ENCODE measurements at places on chromosomes 2 and 18.

DNA sequence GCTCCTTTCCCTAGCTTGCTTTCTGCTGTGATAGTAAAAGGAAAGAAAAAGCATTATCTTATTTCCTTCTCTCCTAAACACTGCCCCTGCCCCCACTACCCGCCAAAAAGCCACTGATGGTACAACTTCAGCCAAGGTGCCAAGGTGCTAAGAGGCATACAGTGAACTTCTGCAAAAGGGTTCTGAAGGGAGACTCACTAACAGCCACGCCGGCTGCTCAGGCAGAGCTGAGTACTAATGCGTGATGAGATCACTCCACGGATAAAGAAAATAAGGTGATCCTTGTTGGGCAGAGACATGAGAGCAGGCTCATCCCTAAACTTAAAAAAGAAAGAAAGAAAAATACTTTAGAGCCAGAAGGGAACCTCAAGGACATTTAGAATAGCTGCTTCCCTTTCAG is 60.5 kb upstream of the PXDN start:
- DNase-seq, result no peak

GRCh38 chr18:56460581-56460980 is 177.8 kb downstream of the TXNL1 start:
- no peak for DNase-seq

- DNase-seq, result no peak
Measured at GRCh38 chr2:226643946-226644282, 155.7 kb downstream of the IRS1 start.

GRCh38 chr2:174846941-174847938 is 83.0 kb upstream of the CHRNA1 start:
- no peak for DNase-seq

GRCh38 chr18:26477828-26478466 is 70.4 kb downstream of the KCTD1 start:
- no peak for DNase-seq

DNA sequence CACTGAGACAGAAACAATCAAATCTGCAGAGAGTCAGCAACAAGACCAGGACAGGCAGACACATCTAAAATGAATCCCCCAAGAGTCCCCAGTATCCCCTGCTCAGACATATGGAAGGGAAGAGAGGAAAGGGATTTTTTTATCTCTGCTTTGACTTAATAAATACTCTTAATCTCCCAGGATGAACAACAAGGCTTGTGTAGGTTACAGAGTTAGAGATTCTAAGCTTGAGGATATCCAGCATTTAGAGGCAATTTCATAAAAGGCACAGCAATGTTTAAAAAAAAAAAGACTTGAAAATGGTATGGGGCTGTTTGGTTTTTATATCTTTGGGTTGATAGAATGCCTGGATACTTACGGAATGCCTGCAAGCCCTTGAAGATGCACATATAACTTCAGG is 199.9 kb downstream of the ARL4C start:
- DNase-seq, result no peak

DNA sequence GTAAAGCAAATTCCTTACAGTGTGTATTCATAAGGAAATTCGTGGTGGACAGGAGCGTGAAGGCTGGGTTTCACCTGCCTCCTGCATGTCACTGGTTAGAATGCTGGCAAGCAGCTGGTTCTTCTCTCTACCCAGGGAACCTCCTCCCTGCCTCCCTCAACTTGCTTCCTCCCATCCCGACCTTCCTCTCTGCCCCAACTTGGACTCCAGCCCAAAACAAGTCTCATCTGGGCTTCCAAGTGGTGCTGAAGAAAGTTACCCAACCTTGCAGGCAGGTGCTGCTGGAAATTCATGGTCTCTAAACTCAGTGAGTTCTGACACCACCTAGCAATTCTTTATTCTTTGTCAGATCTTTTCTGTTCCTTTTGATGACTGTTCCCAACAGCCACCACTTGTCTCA is 184.5 kb downstream of the BCL2 start:
- DNase-seq, result no peak

DNA sequence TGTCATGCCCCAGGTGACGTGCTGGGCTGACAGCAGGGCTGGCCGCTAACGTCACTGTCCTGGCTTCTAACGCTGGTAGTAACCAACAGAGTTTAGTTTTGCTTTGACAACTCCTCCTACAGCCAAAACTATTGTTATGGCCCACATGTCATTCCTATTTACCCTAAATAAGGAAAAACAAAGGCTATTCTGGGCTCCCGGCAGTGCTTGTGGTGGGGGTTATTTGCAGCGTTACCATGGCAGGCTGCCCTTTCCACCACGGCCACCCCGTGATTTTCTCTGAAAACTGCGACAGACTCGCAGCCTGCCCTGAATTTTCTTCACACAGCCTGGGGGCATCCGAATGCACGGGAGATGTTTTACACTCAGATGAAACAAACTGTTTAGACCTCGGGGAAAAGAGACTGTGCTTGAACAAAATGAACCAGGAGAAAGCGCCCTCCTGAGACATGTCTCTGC is 115.2 kb downstream of the FAM210A start:
- no peak for DNase-seq

- no peak for DNase-seq
Measured at GRCh38 chr18:75533950-75534349, 106.4 kb upstream of the SMIM21 start.

DNA sequence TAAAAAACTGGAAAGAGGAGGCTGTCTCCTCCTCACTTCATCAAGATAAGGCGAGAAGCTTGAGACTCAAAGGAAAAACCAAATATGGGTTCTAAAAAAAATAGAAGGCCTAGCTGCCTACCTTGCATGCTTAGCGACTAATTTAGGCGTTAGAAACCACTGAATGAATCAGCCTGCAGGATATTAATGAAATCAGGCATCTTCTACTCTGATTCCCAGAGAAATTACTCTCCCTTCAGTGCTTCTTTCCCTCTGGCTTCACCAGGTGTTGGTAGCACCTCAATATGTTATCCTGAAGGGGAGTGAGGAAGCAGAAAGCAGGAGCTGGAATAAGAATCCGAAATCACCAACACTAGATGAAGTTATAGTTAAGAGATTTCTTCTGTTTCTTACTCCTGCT is 749.8 kb upstream of the NRXN1 start:
- DNase-seq, result no peak

DNA sequence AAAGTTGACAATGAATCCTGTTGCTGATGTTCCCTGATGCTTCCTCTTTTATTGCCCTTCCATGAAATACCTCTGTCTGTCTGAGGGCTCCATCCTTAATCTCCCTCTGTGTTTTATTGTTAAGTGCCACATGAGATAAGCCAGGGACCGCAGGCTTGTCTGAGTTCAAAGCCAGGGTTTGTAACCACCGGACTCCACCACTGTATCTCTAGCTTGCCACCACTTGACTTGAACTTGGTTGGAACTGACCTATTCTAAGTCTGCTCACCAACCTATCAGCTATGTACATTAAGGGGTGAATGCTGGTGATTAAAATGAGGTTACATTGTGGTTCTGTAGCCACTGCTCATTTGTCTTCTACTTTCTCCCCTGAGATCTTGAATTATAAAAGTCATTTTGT is 328.5 kb upstream of the ZEB2 start:
- no peak for DNase-seq

DNA sequence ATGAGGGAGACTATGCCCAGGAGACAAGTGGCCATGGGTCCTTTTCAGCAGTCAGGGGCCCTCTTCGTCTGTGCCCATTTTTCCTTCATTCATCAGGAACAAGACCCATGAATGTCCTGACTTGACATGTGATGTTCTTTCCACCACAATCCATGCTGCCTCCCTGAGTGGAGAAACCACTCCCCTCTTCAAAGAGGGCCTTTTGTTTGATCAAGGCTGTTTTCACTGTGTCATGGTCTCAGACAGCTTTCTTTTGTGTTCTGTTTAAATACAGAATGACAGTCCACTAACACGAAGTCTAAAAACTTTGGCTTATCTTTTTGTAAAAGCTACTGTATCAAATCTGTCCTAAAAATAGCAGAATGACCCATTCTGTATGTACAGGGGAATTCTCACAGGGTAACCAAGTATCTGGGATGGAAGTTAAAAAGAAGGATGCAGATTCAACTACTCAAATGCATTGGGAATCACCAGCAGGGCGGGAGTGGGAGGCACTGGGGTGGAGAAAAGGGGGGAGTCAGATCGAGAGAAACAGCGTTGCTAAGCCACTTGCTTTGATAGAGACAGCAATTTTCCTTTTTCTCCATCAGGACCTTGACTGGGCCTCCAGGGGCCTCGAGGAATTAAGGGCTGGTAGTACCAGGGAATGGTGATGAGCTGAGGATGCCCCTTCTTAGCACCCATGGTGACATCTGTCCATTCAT is 13.9 kb downstream of the LRP2 start:
- DNase-seq, result no peak

DNA sequence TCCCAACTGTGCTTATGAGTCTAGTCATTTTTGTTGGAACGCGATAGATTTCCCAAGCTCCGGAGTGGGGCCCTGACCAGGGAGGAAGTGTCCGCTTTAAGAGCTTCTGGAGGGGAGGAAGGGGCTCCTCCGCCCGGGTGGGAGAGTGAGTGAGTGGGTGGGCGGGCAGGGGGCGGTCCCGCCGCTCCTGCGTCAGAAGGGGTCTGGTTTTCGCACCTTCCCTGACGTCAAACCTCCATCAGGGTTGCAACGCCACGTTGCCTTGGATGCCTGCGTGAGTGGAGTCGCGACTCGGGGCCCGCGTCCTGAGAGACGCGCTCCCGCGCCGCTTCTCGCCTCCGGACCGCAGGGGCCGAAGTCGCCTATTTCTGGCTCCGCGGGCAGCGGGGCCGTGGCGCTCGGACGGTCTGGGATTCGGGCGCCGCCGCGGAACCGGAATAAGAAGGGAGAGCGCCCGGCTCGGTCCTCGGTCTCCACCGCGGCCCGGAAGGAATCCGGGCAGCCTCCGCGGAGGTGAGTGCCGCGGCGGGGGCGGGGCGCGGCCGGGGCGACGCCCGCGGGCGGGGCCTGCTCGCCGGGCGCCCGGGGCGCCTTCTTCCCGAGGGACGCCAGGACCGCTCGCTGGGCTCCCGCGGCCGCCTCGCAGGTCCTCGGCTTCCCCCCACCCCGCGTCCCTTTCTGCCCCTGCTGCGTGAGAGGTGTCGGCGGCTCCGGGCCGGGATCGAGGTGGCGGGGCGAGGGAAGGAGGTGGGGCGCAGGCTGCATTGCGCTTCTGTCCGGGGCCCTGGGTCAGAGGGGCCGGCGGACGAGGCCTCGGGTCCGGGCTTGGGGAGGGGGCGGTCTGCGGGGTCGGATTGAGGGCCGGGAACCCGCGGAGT is at the start of gene ZDBF2:
TSS of gene ZDBF2 (plus strand) at position 230 of the 878 bp plus-strand sequence. CDS start 7,187 bp downstream, outside the sequence.
- DNase-seq, result no peak

DNA sequence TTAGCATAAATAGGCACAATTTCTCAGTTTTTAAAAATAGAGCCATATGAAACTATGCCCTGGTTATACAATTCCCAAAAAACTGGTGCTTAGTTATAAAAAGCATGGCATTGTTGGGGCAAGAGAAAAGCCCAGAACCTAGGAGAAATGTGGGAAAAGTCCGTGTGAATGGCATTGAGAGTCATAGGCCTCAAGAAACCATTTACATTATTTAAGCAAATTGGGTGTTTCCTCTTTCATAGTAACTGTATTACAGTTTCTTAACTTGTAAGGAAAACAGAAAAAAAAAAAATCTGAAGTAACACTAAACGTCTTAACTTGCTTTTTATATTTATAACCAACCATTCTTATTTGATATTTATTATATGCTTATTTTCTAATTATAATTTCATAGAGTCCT is 170.9 kb upstream of the SESTD1 start:
- DNase-seq, result no peak

GRCh38 chr2:136232456-136233172 is 114.7 kb upstream of the CXCR4 start:
- no peak for DNase-seq

- DNase-seq, result no peak
Measured at GRCh38 chr2:235170536-235171521, 219.0 kb downstream of the SH3BP4 start.

- DNase-seq, result no peak
Measured at GRCh38 chr2:237538001-237538720, 28.2 kb upstream of the PRLH start.

DNA sequence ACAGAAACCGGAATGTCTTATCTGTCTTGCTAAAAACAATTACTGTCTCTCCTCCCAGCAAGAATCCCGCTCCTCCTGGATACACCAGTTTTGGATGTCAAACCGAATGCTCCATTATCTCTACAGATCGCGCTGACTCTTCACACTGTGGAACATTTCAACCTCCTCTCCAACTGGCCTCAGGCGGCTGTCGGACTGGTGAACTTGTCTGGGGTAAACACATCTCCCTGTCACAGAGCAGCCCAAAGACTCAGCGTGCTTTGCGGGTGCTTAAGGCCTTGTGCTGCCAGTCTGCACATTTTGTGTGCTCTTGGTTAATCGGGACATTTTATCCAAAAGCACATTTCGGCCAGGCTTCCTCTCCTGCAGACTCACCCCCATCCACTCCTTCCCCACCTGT is 173.1 kb downstream of the ICOS start:
- DNase-seq, result no peak

GRCh38 chr2:22027345-22028005 is 903.7 kb downstream of the TDRD15 start:
- no peak for DNase-seq

DNA sequence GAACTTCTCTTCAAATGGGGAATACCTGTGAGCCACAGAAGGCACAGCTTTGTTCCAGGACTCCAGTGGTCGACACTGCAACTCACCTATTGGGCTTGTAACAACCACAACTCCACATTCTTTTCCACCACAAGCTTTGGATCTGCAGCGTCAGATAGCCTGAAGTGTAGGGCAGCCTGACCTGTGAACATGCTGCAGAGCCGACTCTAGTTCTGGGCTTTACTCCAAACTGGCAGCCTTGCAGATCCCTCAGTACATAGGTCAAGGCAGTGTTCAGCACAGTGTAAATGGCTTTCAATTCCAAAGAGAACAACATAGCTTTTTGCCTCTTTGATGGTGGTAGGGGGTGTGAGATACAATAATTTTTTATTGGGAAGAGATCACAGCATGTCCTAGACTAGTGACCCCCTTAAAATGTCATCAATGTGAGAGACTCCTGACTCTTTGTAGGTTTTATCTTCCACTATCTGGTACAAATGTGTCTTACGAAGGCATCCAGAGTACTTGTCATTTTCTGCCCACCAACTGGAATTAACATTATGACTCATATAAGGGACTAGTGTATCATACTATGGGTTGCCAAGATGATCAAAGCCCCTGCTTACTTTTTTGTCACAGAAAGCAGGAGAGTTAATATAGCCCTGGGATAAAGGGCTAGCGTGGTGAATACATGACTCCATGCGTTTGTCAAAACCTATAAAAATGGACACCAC is 149.8 kb downstream of the COPS8 start:
- DNase-seq, result no peak

DNA sequence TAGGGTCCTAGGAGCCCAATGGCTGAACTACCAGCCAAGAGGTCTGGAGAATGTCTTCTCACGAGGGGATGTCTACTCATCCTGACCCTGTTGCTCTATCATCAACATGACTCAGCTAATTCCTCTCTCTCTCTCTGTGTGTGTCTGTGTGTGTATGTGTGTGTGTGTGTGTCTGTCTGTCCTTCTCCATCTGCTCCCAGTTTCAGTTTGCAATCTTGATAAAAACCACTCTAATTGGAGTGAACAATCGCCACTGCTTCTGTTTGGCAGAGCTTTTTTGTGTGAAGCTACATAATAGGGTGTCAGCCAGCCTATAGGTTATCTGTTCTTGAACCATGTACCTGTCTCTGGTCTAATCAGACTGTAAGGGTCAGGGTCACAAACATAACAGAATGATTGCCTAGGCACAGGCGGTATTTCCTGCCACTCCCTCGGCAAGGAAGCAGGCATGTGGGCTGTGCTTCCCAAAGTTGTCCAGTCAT is 219.8 kb downstream of the SH3BP4 start:
- no peak for DNase-seq
